ENCODE measurements at places on chromosomes 16 and 17.
A peak's percentile ranks its signal among the peaks of the same experiment; 100 is the strongest.

DNA sequence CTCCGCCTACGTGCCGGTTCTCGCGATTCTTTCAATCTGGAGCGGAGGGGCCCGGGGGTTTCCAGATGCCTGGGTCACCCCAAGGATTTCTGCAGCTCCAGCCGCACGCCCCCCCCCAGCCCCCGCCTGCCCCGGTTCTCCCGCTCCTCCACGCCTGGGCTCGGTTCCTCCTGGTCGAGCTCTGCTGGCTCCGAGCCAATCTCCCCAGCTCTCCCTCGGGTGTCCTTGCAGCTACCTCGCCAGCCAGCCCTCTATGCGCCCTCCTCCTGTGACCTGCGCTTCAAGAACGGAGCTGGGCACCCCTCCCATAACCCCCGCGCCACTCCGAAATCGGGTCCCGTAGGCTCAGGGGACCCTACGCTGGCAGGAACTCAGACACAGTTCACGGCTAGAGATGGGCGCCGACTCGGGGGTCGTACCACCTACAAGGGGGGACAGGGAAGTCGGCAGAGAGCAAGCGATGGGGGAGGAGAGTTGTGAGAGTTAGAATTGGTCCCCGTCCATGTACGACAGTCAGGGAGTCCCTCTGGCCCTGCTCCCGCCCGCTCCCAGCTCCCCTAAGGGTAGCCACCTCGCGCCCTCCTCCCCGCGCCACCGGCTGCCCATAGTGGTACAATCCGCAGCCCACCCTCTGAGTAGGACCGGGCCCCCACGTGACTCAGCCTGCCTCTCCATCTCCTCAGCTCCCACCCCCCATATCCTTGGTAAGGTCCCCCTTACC is 961 bp downstream of the FGF11 start:
- DNase-seq, result no peak

GRCh38 chr17:58316260-58316960 is 12.2 kb downstream of the TSPOAP1 start:
- no peak for DNase-seq

DNA sequence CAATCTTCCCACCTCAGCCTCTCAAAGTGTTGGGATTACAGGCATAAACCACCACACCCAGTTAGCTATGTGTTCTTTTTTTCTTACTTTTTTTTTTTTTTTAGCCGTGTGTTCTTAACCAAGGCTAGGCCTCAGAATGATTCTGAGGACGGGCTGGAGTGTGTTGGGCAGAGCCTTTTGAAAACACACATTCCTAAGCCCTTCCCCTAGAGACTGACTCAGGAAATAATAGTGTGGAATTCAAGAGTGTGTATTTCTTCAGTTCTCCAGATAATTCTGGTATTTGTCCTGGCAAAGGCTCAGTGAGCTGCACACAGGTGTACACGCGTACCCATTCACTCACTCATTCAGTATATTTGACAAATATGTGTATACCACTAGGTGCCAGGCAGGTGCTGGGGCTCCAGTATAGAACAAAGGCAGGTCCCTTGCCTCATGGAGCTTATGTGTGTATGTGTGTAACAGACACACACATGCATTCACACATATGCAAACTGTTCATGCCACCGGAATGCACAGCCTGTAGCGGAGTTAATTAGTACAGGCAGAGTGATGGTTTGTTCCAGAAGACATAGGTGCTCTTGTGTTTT is 19.4 kb upstream of the NFATC3 start:
- no peak for DNase-seq

- DNase-seq, result no peak
Measured at GRCh38 chr17:36463916-36464764, 22.3 kb upstream of the ZNHIT3 start.

DNA sequence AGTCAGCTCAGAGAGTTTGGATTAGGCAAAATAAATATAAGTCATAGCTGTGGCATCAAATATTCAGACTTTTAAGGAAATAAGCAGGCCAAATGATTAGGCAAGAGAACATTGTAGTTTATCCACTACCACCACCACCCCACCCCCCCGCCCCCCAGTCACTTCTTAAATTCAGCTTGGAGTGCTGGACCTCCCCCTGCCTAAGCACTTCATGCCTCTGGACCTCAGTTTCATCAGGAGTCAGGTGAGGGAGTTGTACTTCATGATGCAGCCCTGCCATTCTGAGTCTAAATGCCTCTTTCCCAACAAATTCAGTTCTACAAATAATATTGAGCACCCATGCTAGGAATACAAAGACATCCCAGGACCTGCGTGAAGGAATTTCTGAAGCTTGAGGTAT is 2.0 kb downstream of the POLR2C start:
- DNase-seq, result no peak

DNA sequence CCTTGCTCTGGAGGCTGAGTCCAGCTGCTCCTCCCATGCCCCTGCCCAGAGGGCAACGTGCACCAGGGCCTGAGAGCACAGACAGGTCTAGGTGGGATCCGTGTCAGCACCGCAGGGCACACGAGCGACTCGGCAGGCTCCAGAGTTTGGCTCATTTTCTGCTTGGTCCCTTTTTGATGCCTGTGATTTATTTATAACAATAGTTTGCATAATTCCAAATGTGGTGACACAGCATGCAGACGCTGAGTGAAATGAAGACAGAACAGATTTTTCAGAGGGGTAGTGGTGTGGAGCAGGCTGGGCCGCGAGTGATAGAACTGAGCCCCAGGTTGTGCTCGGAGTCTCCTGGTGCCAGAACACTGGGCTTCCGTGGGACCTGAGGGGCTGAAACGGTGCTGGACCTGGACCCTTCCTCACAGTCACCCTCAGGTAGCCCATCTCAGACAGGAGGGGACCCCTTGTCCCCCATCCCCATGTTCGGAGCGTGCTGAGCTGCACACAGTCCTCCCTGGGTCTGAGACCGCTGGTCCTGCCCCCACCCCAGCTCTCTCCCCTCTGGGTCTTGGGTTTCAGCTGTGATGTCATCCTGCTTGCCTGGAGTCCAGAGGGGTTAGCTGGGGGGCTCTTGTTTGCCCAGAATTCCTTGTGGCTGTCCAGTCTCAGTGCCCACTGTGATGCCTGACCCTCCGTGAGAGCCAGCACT is 95.9 kb downstream of the METRNL start:
- DNase-seq, result no peak

DNA sequence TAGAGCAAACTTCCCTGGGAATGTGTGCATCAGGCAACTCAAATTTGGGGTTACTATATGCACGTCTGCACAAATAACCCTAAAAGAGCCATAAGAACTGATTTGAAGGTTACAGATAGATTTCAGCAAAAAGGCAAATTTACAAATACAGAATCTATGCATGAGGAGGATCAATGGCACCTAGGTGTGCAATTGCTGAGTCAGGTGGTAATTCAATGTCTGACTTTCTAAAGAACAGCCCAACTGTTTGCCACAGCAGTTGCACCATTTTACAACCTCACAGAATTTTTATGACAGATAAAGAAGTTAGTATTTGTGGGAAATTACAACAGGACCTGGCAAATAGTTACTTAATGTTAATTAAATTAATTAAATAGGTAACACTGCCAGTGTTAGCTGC is 405.5 kb downstream of the TMEM114 start:
- DNase-seq, result no peak

DNA sequence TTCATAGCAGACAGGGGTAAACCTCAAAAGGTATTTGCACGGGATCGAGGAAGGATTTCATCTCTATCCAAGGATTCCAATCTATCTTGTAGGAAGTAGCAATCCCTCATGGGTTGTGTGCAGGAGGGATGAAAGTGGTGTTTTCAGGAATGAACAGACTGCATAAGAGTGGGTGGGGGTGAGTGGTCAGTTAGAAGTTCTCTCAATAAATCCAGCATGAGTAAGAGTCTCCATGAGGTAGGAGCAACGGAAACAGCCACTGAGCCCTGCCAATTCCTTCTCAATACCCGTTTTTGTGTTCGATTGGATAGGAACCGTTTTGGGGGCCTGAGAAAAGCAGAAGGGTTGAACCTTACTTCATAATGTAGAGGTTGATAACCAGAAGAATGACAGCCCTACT is 375.6 kb downstream of the SOX9 start:
- no peak for DNase-seq

DNA sequence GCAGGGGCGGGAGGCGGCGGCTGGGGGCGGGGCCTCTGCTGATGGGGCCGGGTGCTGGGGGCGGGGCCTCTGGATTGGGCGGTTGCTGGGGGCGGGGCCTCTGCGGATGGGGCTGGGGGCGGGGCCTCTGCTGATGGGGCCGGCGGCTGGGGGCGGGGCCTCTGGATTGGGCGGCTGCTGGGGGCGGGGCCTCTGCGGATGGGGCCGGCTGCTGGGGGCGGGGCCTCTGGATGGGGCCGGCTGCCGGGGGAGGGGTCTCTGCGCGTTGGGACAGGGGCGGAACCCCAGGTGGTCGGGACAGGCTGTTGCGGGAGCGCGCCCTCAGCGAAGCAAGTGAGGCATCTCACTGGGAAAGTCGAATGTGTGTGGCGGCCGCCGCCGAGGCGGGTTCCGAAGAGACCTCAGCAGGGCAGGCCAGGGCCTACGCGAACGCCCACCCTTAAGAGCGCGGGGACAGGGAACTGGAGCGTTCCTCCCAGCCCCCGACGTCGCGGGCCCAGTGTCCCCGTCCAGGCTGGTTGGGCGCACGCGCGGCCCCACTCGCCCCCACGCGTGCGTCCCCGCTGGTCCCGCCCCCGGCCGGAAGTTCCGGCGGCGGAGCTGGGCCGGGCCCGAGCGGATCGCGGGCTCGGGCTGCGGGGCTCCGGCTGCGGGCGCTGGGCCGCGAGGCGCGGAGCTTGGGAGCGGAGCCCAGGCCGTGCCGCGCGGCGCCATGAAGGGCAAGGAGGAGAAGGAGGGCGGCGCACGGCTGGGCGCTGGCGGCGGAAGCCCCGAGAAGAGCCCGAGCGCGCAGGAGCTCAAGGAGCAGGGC is at the start of gene STUB1:
Gene STUB1, plus strand, starts transcription at position 597 of the 811 bp plus-strand sequence. Its CDS starts 116 bp downstream, at position 713.
- peak; percentile 85 for DNase-seq

Data from CD8-positive, alpha-beta memory T cell (primary cell).